ENCODE measurements at places on chromosomes 12 and 14.

GRCh38 chr14:75003250-75004027 lies 718 bp downstream of the EIF2B2 start:
- DNase-seq: no peak

- no peak for DNase-seq
Observed at GRCh38 chr12:33825986-33826602, 196.2 kb upstream of the ALG10 start.

GRCh38 chr14:74875941-74876913 lies at the start of gene PROX2:
TSS of gene PROX2 (minus strand) at chr14:74876145. CDS start at chr14:74863834, 12,311 bp downstream.
- DNase-seq: no peak

- DNase-seq: no peak
Observed at GRCh38 chr14:37048666-37049071, 123.7 kb downstream of the SLC25A21 start.

GRCh38 chr12:94813314-94813713 lies 163.0 kb upstream of the TMCC3 start:
- no peak for DNase-seq

- DNase-seq: no peak
Observed at GRCh38 chr12:44217146-44217883, 381.4 kb downstream of the TMEM117 start.
